ENCODE measurements at places on chromosomes 1 and 21.
A peak's percentile ranks its signal among the peaks of the same experiment; 100 is the strongest.

GRCh38 chr21:41961282-41961701, 7.5 kb upstream of the C2CD2 start:
- DNase-seq, result no peak

DNA sequence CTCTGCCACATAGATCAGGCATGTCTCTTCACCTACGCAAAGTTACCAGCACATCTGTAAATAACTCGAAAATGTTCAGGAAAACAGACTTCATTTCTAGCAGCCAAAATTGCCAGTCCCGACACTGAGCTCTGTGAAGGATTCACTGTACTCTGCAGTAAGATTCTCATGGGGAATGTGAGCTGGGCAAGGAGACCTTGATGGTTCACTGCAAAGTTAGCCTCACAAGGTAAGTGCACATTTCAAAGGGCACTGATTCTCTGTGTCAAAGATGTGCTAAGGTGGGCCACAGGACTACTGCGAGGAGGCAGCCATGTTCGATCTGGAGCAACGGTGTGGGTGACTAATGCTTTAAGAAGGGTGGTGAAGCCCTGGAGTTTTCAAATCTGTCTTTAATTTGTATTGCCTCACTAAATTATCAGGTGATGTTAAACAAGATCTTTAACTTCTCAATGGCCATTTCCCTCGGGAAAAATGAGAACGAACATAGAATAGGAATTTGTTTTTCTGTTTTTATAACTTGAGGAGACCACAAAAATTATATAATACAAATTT, 25.2 kb downstream of the STPG1 start:
- no peak for DNase-seq

DNA sequence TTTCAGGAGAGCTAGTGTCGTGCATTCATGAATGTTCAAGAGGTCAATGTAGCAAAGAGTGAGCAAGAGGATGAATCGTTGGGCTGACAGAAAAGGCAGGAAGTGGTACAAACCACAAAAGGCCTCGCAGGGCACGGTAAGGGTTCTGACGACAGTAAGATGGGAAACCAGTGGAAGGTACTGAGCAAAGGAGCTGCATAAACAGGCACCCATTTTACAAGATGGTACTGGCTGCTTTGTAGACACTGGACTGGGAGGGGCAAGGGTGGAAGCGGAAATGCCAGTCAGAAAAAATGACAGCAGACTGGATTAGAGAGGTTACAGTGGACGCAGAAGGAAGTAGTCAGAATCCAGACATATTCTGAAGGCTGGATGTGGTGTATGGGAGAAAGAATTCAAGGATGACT, 123.5 kb downstream of the PTPN14 start:
- DNase-seq, result peak; percentile 75

DNA sequence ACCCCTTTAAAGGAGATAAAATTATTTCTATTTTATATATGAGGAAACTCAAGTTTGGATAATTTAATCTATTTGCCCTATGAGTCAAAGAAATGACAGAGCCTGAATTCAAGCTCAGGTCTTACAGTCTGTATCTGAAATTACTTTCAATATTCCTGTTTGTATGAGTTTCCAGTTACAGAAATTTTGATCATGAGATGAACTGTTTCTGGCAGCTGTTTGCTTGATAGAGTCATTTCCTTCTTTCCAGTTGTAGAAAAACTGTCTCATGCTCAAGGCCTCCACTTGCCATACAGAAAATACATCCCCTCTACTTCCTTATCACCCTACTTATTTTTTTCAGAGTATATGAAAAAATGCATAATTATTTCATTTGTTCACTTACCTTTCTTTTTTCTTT, 87.6 kb downstream of the PTPRC start:
- DNase-seq, result no peak

- no peak for DNase-seq
Observed at GRCh38 chr1:159250638-159251216, 46.1 kb downstream of the ACKR1 start.

- no peak for DNase-seq
Observed at GRCh38 chr1:65392497-65392896, 28.0 kb upstream of the LEPR start.

DNA sequence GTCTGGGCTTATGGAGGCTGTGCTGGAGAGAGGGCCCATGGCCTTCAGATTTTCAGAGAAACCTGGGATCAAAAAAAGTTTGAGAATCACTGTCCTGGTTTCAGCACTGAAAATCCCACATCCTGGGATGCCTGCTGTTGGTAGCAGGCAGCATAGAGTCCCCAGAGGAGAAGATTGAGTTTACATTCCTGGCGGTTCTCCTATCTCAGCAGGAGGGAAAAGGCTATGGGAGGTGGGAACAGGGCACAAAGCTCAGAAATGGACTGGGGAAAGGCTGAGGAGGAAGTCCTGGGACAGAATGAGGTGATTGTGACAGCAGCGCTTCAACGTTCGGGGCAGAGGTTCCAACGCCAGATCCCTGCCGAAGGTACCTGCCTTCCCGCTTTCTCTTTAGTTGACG, 103.4 kb downstream of the ETS2 start:
- DNase-seq, result no peak

DNA sequence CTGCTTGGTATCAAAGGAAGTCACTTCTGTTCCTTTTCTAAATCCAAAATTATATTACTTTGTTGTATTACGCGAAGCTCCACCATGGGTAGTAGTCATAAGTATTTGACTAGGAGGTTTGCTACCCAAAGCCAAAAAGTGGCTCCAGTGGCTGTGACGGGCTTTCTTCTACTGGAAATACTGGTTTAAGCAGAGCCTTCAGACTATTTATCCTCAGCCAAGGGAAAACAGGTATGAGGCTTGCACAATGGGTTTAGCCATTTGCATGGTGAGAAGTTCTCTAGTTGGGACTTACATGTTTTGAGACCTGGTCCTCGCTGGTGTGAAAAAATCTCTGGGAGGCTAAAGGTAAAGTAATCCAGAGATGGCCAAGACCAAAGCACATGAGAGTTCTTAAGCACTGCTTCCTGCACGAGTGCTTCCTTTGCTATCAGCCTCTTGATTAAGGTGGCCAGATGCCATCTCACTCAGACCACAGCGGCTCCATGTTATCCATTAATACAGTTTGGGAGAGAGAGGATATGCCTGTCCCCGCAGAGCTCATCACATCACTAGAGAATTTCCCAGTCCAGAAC, 121.2 kb downstream of the PIK3R3 start:
- DNase-seq, result no peak

DNA sequence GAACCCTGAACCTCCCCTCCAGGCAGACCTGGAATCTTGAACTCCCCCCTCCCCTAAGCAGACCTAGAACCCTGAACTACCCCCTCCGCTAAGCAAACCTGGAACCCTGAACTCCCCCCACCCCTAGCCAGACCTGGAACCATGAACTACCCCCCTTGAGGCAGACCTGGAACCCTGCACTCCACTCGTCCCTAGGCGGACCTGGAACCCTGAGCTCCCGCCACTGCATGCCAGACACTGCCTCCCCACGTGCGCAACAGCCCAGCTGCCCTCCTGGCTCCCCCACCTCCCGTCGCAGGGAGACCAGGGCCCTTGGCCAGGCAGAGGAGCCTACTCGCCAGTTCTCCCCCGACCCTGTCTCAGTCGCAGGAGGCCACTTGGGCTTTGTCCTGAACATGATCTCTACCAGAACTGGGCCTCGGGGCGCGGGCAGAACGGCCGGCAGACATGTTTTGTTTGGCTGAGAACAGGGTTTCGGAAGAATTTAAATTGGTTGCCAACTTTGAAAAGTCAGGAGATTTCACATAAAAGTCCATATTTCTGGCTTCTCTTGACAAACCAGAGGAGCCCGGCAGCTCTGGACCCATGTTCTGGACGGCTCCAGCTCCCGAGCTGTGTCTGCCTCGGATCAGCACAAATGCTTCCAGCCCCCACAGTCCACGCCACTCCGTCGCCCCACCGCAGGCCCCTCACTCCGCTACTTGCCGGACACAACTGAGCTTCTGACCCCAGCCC, 9.2 kb upstream of the PLEKHG5 start:
- no peak for DNase-seq

DNA sequence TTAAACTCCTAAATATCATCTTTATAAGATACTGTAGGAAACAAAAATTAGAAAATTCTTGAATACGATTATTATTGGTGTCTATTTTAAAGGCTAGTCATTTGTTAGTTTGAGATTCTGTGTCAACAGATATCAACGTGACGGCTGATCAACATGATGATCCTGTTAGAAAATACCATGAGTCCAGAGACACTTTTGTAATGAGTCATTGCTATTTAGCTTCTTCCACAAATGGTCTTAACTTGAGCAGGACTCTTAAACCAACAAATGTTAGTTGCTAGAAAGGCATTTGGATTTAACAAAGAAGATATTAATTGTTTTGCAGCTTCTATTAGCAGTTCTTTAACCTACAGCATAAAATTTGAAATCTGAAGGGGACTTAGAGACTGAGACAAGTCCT, 131.2 kb downstream of the TGFB2 start:
- no peak for DNase-seq

- DNase-seq, result no peak
Observed at GRCh38 chr1:54866801-54867716, 19.9 kb downstream of the DHCR24 start.

- DNase-seq, result no peak
Observed at GRCh38 chr1:183180218-183180617, 5.8 kb upstream of the LAMC2 start.

GRCh38 chr1:6965083-6965934, 180.1 kb downstream of the CAMTA1 start:
- no peak for DNase-seq

GRCh38 chr1:158999316-159000069, 10.2 kb upstream of the IFI16 start:
- no peak for DNase-seq

- no peak for DNase-seq
Observed at GRCh38 chr1:200900877-200901276, 6.2 kb downstream of the INAVA start.

DNA sequence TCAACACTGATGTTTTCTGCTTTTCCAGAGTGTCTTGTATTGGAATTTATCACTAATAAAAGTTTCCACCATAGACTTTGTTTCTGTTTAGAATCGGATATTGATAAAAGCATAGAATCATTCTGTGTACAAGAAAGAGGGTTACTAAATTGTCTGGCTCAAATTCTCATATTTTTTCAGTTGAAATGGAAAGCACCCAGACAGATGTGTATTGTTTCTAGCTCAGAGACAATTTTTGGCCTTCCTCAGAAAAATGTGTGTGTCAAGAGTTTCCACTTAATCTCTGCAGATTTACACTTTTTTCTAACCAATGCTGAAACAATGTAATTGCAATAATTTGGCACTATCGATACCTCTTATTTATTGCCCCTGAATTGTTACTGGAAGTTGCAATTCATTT, 20.2 kb downstream of the LHX9 start:
- no peak for DNase-seq

- DNase-seq, result peak; percentile 70
Observed at GRCh38 chr1:32247983-32248889, 1.2 kb downstream of the FAM167B start.

DNA sequence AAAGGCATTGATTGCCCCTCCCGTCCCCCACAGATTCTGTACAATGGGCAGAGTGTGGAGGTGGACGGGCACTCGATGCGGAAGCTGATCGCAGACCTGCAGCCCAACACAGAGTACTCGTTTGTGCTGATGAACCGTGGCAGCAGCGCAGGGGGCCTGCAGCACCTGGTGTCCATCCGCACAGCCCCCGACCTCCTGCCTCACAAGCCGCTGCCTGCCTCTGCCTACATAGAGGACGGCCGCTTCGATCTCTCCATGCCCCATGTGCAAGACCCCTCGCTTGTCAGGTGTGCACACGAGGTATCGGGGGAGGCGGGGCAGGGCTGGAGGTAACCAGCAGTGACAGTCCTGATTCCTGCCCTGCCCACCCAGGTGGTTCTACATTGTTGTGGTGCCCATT, 44.8 kb upstream of the KDM4A start:
- DNase-seq, result no peak

DNA sequence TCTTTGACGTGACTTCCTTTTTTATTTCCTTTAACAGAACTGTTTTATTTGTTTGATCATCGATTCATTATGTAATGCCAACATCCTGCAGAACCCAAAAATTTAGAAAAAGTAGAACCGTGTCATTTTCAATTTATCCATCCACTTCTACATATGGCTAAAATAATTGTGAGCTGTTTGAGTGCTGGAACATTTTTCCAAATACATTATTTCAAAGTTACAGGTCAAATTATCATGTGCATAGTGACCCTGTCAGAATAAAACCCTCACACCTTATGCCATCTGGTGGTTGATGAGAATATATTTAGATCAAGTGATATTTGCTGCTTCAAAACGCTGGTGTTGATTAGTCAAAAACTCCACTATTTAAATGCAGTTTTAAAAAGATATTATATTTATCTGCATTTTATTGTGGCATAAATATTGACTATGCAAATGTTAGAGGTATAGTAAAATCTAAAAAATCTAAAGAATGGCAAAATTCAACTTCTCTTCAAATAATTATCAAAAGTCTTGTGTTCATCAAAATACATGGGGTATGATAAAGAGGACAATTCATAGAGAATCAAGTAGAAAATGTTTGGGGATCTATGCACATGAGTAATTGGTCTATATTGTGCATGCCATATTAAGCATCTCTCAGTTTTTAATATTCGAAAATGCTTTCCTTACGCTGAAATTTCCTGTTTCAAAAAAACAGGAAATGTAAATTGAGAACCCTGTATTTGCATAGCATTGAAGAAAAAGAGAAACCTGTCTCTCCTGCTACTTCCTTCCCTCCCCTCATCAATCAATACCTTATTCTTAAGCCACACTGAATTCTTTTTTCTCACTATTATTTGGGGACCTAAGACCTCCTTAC, 39.7 kb downstream of the UBE2U start:
- no peak for DNase-seq

- DNase-seq, result no peak
Observed at GRCh38 chr1:68495532-68495931, 1.4 kb downstream of the DEPDC1 start.

GRCh38 chr1:226226601-226227000, 3.1 kb downstream of the MIXL1 start:
- DNase-seq, result no peak

- DNase-seq, result no peak
Observed at GRCh38 chr1:31482482-31483011, 69.5 kb downstream of the SERINC2 start.

DNA sequence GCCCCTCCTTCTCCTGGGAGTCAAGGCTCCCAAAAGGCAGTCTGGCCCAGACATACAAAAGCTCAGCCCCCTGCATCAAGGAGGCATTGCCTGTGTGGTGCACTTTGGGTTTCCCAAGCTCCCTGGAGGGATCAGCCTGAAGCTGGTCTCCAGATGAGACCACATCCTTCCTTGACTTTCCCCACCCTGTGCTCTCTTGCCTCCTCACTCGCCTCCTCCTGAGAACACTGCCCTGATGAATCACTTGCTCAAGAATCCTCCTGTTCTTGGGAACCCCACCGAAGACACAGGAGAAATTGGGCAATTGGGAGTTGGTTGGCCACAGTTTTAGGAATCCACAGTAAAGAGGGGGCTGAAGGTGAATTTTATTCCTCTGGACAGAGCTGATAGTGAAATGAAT, 34.8 kb upstream of the LYST start:
- no peak for DNase-seq

GRCh38 chr1:193070942-193071341, 11.5 kb downstream of the RO60 start:
- DNase-seq, result no peak

Data from CD4-positive, alpha-beta T cell treated with Interleukin-6 at 100 ng/mL for 8 hours (primary cell).